HCEC 1CT (cell line): ENCODE measurements at places on chromosomes 5 and 9.

- peak; percentile 12 for DNase-seq
These were observed 37.7 kb downstream of the UBAP2 start for GRCh38 chr9:34010979-34011378.

GRCh38 chr5:109936996-109937395, 247.3 kb downstream of the MAN2A1 start:
- DNase-seq: no peak

DNA sequence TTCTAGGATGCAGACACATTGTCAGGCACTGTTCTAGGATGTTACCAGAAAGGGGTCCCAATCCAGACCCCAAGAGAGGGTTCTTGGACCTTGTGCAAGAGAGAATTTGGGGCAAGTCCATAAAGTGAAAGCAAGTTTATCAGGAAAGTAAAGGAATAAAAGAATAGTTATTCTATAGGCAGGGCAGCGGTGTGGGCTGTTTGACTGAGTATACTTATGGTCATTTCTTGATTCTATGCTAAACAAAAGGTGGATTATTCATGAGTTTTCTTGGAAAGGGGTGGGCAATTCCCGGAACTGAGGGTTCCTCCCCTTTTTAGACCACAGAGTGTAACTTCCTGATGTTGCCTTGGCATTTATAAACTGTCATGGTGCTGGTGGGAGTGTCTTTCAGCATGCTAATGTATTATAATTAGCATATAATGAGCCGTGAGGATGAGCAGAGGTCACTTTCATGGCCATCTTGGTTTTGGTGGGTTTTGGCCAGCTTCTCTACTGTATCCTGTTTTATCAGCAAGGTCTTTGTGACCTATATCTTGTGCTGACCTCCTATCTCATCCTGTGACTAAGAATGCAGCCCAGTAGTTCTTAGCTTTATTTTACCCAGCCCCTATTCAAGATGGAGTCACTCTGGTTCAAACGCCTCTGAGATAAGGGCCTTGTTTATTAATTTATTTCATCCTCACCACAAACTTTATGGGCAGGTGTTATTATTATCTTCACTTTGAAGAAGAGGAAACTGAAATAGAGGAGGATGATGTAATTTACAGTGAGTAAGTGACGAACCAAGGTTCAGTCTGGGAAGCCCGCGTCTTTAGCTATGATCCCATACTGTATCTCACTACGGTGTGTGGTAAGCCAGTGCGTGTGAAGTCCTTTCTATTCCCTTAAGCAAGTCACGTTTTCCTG, 186.0 kb upstream of the KLF4 start:
- no peak for DNase-seq

DNA sequence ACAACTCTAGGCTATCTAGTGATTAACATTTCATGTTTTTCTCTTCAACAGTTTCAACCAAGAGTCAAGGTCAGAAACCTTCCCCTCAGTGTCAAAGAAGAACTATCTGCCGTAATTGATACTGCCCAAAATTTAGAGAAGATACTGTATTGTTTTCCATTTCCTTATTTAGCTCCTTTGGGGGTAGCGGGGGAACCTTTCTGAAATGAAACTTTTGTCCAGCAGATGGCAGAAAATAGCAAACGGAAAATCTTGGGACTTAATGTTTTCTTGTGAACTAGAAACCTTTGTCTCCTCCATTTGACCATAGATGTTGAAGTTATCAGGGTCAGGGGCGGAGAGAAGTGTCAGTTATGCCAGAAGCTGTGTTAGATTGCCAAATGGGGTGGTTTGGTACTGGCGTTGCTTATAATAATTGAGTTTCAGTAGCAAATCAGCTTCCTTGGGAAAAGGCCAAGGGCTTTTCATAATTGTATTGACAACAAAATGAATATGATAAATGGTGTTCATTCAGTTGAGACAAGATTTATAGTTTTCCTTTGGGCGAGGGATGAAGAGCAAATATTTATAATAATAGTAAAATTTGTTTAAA, 101.7 kb upstream of the TLX3 start:
- peak; percentile 16 for DNase-seq

DNA sequence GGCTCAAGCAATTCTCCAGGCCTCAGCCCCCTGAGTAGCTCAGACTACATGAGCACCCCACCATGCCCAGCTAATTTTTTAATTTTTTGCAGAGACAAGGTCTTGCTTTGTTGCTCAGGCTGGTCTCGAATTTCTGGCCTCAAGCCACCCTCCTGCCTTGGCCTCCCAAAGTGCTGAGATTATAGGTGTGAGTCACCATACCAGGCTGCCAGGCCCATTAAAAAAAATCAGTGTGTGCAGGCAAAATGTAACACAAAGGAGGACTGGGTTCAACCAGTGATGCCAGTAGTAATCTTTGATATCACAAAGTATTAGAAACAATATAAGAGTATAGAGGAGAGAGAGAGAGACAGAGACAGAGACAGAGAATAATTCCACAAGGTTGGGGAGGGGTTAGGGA, 322.7 kb downstream of the MSX2 start:
- DNase-seq: no peak

GRCh38 chr9:24824607-24825006, 278.9 kb upstream of the IZUMO3 start:
- DNase-seq: no peak
